H7 (cell line): ENCODE measurements at places on chromosomes 1 and 21. TPM values are rescaled to one million over a fixed set of nuclear protein-coding genes. Genes with fewer than 3 reads are reported as not detected.

- DNase-seq, result peak; percentile 79
Observed at GRCh38 chr1:28887835-28888682, 26.3 kb upstream of the EPB41 start.

Gene PDZK1
- 1.3 and 4.1 TPM in 2 replicates for total RNA-seq

Gene NCF2
- total RNA-seq, result 0.14 TPM in 1 of 2 replicates, not detected in the other

Gene TAL1
- total RNA-seq, result 0.07 and 0.70 TPM in 2 replicates

DNA sequence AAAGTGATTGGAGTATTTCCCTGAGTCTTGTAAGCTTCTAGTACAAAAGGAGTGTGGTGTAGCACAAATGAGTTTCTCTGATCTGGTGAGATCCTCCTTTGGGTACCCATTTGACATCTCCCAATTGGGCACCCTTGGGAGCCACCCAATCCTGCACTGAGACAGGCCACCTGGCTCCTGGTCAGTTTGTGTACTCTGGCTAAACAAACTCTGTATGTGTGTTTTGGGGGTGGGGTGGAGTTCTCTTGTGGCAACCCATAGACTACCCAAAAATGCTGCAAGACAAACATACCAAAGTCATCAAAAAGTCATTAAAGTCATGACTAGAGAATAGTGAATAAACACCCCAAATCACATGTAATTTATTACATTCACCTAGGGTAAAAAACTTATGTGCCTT, 8.4 kb upstream of the HIVEP3 start:
- no peak for DNase-seq

DNA sequence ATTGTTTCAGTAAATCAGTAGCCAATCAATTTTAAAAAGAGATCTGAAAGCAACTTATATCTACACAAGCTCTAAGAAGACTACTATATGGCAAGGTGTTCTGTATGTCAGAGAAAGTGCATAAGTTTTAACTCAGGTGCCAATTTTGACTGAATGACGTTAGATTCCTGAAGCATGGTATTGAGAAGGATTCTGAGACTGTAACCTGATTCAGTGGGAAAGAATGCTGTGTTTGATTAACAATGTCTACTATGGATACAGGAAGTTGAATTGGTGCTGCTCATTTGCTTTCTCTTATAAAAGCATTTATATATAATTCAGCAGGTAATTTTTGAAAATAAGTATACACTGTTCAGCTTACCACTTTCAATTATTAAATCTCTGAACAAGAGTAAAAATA, 156.3 kb downstream of the PAPPA2 start:
- DNase-seq, result no peak

DNA sequence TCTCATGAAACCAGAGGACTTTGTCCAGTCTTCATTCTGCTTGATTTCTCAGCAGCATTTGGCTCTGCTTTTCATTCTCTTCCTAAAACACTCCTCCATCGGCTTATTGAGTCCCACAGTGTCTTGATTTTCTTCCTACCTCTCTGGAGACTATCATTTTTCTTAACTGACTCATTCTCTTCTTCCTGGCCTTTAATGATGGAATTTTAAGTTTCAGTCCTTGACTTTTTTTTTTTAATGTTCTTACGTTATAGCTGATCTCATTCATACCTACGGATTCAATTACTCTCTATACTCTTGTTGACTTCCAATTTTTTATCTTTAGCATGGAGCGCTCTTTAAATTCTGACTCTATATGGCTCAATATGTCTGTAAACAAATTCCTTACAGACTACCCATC, 111.1 kb downstream of the NEK7 start:
- no peak for DNase-seq

Gene IFNAR1
- total RNA-seq, result 1.2 and 1.6 TPM in 2 replicates

DNA sequence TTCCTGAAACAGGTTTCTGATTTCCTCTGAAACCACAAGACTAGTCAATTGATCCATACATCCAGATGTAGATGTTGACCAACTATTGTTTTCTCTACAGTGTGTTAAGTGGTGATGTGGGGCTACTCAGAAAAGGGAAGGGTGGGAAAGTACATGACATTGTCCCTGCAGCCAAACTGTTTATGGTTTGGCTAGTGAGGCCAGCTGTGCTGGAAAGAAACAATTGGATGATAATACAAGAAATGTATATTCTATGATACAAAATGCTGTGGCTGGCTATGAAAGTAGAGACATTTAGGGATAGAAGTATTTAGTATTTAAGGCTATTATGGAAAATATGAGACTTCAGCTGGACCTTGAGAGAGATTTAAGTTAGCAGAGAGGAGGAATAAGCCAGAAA, 244.5 kb downstream of the ADGRL2 start:
- DNase-seq, result no peak

DNA sequence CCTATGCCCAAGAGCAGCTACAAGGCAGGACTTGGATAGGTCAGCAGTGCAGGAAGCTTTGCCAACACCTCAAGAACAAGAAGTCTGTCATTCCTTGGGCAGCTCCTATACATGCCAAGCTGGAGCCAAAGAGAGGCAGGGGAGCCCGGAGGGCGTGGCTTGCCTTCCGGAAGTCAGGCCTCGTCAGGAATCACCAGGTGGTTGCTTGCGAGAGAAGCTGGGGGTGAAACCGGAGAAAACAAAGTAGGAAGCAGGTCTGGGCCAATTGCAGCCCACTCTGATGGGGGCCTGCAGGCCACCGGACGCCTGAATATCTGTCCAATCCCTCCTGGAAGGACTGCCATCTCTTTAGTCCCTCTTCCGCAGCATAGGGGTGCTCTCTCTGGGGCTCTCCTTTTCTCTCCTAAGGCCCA, 794 bp upstream of the FAM76A start:
- peak; percentile 65 for DNase-seq

DNA sequence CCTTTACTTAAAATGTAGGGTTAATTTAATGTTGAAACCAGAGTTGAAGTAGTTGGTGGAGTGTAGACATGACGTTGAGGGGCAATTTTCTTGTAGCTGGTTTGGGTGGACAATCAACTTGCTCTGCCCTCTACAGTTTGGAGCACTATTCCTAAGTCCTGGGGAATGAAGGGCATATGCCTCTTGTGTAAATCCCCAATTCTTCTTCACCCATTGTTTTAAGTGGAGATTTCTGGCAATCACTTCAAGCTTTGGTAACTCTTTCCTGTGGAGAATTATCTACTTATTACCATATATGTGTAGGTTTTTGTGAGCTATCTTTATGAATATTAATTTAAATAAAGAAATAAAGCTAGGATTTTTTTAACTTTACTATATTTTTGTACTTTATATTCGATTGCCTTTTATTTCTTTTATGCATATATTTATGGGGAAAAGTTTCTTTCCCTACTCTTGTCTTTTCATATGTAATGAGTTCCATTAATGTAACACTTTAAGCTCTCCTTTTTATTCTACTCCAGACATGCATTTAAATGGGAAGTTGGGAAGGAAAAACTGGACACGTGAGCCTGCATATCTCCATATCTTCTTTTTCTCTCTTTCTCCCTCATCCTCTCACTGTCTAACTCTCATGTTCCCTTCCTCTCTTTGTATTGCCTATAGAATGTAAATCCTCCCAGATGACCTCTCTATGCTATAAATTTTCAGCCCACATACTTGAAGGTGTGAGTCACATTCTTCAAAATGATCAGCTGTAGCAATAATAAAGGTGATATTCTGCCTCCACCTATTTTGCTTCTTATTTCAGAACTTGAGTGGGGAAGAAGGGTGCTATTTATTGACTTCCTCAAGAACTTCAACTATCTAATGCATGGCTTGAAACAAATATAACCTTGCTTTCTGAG, 276.7 kb downstream of the PTPRC start:
- DNase-seq, result no peak

Gene TEDDM1
- not detected in 2 replicates for total RNA-seq

Gene OR2M5
- not detected in 2 replicates for total RNA-seq

GRCh38 chr21:42313501-42313969, 1.7 kb downstream of the TFF3 start:
- peak; percentile 78 for DNase-seq

DNA sequence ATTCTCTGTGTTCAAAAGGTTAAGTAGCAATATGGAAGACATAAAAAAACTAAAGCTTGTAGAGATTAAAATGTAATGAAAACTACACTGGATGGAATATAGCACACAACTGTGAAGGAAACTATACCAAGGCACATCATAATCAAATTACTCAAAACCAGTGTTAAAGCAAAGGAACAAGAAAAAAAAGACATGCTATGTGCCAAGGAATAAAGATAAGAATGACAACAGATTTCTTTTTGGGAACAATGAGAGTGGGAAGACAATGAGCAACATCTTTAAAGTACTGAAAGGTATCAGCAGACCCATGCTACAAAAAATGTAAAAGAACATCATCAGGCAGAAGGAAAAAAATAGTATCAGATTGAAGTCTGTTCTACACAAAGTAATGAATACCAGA, 157.8 kb downstream of the VPS13D start:
- DNase-seq, result no peak

DNA sequence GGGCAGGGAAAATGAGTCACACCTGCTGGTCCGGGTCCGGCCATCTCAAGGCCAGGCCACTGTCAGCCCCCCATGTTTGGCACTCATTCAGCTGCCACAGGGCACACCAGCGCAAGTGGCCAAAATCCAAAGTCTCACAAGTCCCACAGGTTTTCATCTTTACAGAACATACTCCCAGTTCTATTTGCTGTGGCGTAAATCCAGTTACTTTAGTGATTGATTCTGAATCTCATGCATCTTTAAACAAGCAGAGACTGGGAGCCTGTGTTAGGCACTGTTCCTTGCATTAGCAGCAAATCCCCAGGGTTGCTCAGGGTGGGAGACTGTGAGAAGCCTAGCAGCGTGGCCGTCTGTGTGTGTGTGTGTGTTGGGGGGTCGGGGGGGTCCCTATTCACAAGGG, 1.1 kb upstream of the SLC2A5 start:
- no peak for DNase-seq

GRCh38 chr1:100868364-100868995, 26.2 kb downstream of the EXTL2 start:
- DNase-seq, result no peak

DNA sequence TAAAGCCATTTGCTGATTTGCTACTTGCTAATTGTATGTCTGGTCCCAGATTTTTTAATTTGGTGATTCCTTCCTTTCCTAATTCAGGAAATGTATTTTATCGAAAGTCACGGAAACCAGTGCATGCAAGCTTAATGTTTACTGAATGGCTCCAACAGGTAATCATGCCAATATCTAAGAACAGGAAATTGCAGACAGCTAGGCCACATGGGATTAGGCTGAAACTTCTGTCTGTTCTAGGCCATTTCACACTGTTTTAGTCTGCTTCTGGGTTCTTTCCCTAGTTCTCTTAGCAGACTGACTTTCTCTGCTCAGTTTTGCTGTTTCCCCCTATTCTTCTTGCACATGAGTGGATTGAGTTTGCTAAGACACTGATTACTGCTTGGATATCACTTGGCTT, 111.4 kb downstream of the NTNG1 start:
- DNase-seq, result no peak

Gene PSRC1
- 112 and 141 TPM in 2 replicates for total RNA-seq

- DNase-seq, result no peak
Observed at GRCh38 chr1:178066908-178067614, 26.8 kb upstream of the RASAL2 start.

DNA sequence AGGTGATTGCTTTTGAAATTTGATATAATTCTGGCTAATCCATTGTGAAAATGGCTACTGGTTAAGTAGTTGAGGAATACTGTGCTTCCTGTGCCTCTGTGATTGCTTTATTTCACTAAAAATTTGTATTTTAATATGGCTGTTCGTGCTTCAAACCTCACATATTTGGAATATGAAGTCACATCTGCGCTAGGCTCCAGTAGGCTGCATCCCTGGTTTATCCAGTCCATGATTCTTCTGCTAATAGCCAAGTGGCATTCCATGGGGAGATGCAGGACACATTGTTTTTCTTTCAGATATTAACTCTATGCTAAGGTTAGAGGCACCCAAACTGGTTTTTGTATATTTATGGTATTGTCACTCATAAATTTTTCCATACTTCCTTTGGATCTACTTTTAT, 25.9 kb downstream of the DNM3 start:
- DNase-seq, result no peak

Gene MYCL
- 49.0 and 52.5 TPM in 2 replicates for total RNA-seq

Gene NTPCR
- 61.5 and 82.5 TPM in 2 replicates for total RNA-seq

Gene KLHDC8A
- total RNA-seq, result 2.3 and 5.0 TPM in 2 replicates

Gene DNAI4
- 1.6 and 3.8 TPM in 2 replicates for total RNA-seq

Gene CASZ1
- 4.8 and 5.0 TPM in 2 replicates for total RNA-seq

DNA sequence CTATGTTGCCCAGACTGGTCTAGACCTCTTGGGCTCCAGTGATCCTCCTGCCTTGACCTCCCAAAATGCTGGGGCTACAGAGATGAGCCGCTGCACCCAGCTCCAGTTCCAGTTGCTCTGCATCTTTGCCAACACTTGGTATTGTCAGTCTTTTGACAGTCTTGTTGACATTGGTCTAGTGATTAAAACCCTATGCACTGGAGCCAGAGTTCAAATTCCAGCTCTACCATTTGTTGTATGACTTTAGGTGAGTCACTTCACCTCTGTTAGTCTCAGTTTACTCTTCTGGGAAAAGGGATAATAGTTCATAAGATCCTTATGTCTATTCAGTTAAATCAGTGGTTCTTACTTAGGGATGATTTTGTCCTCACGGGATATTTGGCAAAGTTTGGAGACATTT, 32.9 kb upstream of the MED18 start:
- DNase-seq, result no peak

DNA sequence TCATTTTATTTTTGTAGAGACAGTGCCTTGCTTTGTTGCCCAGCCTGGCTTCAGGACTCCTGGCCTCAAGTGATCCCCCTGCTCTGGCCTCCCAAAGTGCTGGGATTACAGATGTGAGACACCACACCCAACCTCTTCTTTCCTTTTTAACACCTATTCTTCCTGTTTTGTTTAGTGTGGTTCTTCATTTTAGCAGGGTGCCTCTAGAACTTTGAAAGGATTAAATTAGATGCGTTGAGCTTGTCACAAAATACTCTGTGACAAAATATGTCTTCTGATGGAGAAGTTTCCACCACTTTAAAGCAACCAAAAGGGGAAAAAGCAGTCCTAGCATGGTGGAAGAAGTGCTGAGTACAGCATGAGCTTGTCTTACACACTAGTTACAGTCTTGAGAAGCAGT, 42.0 kb downstream of the CDC14A start:
- DNase-seq, result no peak

DNA sequence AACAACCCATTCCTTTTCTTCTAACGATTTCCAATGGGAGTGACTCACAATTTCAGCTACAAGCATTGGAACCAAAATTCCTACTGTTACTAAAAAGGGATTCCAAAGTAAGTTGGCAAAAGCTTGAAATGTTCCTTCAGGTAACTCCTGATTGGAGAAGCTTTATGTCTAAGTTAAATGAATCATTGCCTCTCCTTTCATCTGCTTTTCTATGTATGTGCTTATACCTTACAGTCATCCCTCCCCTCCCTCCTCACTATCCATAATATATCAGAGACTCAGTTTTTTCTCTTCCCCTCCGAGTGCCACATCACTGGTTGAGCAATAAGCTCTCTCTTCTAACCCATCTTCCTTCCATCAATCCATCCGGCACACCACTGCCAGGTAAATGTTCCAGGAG, 86.8 kb downstream of the TIAM1 start:
- no peak for DNase-seq

Gene NRDC
- 103 and 146 TPM in 2 replicates for total RNA-seq
